ENCODE measurements at places on chromosomes 4 and X.

DNA sequence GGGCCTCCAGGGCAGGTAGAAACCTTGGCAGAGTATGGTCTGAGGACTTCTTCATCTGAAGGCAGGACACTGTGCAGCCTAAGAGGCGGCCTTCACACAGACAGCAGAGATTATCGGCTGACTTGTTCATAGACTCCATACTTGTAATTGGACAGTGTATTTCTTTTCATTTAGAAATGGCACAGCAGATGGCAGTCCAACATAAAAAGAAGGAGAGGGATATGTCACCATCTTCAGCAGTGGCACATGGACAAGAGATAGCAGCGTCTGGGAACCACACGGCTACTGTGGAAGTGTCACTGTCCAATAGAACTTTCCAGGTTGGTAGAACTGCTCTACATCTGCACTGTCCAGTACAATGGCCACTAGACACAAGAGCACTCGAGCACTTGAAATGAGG is 21.7 kb upstream of the GEMIN8 start:
- no peak for DNase-seq

- DNase-seq: no peak
These were observed 68.6 kb downstream of the PRSS12 start for GRCh38 chr4:118284169-118284568.

- DNase-seq: no peak
These were observed 152.6 kb upstream of the SLC4A4 start for GRCh38 chr4:71186257-71186565.

DNA sequence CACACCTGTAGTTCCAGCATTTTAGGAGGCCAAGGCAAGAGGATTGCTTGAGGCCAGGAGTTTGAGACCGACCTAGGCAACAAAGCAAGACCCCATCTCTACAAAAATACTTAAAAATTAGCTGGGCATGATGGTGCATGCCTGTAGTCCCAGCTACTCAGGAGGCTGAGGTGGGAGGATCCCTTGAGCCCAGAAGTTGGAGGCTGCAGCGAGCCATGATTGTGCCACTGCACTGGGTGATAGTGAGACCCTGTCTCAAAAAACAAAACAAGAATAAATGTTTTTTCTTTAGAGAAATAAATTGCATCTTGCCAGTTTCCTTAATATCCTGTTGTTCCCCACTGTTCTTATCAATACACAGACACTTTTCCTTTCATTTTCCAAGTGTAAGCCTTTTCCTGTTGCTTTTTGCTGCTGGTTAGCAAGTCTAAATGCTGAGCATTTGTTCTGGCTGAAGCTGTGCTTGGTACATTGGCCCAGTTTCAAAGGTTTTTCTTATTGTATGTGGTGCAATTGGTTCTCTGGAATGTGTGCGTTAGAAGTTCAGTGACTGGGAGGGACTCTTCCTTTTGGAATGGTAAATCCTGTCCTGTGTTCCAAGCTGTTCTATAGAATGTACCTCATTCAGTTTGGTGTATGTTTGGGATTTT is 98.2 kb downstream of the AFF1 start:
- no peak for DNase-seq

DNA sequence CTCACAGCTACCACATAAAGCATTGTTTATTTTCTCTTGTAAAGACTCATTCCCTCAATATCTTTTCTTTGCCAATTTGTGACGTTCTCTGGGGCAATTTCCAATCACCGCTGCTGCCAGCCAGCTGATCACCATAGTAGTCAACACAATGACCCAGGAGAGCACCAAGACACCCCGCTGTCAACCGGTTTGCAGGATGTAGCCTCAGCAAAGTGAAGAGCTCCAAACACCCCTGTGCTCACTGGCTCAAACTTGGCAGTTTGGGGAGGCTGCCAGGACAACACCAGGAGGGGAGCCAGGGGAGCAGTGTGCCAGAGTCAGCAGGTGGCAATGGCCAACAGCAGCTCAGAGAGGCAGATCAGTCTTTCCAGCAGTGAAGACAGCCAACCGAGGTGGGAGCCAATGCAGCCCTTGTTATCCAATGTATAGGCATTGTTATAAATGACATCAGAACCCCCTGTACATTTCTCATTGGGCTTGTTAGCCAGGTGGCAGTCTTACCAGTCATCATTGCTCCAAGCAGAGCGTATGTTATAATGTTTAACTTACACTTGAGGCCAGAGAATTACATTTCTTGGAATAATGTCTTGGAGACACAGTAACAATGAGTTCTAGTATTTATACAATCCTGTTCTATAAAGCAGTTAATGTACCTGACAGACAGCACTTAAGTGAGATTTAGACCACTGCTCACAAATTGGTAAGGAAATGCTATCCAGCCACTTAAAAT is 274.9 kb upstream of the GK2 start:
- DNase-seq: no peak
